Right renal cortex interstitium (tissue), 3 donors: ENCODE measurements at places on chromosomes 3 and 15. TPM values are rescaled to one million over a fixed set of nuclear protein-coding genes. Genes with fewer than 3 reads are reported as not detected.

The SOX2 gene
- 0.30 TPM for polyA plus RNA-seq

GRCh38 chr3:36546226-36546625 lies 165.9 kb downstream of the STAC start:
- DNase-seq: no peak

GRCh38 chr15:31752905-31753304 lies 277.4 kb upstream of the CHRNA7 start:
- DNase-seq: no peak

- DNase-seq: no peak
Measured at GRCh38 chr15:35136321-35137189, 51.5 kb upstream of the NANOGP8 start.

DNA sequence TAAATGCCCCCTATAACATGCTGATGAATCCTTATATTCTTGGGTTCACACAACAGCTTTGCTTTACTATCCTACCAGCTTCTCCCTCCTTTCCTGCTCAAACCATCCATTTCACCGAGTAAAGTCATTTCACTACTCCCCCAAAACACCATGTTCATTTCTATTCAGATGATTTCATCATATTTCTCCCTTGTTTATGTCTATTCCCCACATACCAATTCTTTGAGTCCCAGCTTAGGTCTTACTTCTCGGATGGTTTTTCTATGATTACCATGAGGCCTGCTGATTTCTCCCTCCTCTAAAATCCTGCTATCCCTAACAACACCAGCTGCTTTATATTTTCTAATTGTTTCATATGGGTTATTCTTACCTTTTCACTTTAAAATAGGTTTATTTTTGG lies 231.4 kb downstream of the TIGIT start:
- DNase-seq: no peak

- no peak for DNase-seq
Measured at GRCh38 chr15:62250186-62250585, 85.1 kb upstream of the C2CD4B start.

The PYGO1 gene
- 14.8 TPM for polyA plus RNA-seq

GRCh38 chr15:37080261-37080921 lies 20.0 kb downstream of the MEIS2 start:
- no peak for DNase-seq

DNA sequence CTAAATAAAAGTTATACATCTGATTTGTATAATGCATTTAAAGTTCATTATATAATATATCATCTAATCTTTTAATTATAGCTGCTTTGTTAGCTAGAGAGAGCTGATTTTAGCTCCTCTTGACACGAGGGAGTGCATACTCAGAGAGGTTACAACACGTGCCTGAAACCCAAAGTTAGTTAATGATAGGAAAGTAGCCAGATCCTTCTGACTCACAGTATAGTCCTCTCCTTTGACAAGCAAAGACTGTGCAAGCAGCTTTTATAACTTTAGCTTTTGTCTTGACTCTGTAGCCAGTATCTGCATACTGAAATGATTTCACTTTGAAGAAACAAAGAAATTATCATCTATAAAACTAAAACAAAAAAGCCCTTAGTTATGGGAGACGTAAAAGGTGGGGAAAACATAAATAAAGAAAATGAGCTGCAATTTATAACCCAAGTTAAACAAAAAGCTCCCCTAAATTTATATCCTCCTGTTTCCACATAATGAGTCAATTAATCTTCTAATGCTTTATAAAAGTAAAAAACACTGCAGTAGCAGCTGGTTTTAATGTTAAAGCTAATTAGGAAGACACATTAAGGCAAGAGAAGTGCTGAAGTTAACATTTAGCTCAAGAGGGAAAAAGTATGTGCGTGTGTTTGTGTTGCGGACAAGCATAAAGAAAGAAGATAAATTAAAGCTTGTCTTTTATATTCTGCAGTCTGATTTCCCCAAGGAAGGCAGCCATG lies 13.1 kb downstream of the GABRR3 start:
- no peak for DNase-seq

- no peak for DNase-seq
Measured at GRCh38 chr3:97959872-97960271, 12.4 kb downstream of the RIOX2 start.

GRCh38 chr3:132448216-132448961 lies 31.1 kb downstream of the DNAJC13 start:
- no peak for DNase-seq

- no peak for DNase-seq
Measured at GRCh38 chr3:134527037-134527436, 41.2 kb downstream of the CEP63 start.

GRCh38 chr3:37505415-37505814 lies 331.0 kb upstream of the LRRFIP2 start:
- DNase-seq: no peak

The CP gene
- 0.33 TPM for polyA plus RNA-seq

DNA sequence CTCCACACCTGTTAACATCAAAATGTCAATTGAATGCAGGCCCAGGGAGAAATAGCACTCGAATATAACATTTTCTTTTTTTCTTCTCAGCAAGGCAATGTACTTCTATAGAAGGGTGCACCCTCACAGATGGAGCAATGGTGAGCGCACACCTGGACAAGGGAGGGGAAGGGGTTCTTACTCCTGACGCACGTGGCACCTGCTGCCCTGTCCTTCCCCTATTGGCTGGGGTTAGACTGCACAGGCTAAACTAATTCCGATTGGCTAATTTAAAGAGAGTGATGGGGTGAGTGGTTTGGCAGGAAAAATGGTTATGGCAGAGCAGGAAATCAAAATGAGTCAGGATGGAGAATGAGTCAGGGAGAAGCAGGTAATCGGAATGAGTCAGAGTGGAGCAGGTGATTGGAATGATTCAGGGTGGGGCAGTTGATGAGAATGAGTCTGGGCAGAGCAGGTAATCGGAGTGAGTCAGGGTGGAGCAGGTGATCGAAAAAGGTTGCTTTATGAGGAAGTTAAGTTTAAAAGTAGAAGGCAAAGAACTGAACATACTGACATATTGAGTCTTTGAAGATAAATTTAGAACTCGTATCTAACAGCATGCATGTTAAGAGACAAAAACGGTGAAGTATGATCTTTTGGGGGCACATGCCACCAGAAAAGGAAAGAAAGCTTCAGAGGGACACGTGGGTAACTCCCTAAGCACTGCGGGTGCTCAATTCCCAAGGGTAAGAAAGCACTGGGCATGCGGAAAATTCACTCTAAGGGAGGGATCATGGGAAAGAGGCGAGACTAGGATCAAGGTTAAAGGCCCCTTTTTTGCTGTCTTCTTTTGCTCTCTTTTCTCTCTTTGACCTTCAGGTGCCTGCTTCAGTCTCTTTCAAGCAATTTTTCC lies 72.9 kb upstream of the GALNT15 start:
- DNase-seq: no peak

The BCL2A1 gene
- 1.1 TPM for polyA plus RNA-seq

GRCh38 chr3:156745766-156746165 lies 71.4 kb downstream of the TIPARP start:
- DNase-seq: no peak

The GRK7 gene
- 0.12 TPM for polyA plus RNA-seq
